ENCODE measurements at places on chromosomes 1 and 21.

- no peak for DNase-seq
These were observed 19.2 kb upstream of the RGS8 start for GRCh38 chr1:182703539-182703938.

- DNase-seq: no peak
These were observed 87.7 kb upstream of the COL6A1 start for GRCh38 chr21:45893740-45894449.

GRCh38 chr1:68346188-68346808, 103.5 kb downstream of the RPE65 start:
- no peak for DNase-seq

- DNase-seq: peak; percentile 22
These were observed 3.0 kb upstream of the SDE2 start for GRCh38 chr1:226001963-226002666.

- no peak for DNase-seq
These were observed 12.0 kb upstream of the FMO2 start for GRCh38 chr1:171173069-171173468.

DNA sequence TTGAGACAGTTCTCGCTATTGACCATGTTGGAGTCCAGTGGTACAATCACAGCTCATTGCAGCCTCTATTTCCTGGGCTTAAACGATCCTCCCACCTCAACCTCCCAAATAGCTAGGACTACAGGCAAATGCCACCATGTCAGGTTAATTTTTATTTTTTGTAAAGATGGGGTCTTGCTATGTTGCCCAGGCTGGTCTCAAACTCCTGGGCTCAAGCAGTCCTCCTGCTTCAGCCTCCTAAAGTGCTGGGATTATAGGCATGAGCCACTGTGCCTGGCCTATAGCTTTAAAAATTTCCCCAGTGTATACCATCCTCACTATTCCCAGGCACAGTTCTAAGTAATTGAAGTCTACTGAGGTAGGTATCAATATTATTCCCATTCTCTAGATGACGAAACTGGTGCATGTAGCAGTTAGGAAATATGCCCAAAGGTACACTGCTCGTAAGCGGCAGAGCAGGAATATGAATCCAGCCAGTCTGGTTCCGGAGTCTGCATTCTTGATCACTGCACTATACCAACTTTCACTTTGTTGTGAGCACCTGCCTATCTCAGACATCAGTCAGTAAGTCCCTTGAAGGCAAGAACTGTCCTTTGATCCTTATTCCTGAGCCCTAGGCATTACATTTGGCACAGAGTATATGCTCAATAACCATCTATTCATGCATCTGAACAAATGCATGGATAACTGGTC, 11.5 kb upstream of the SRP9 start:
- no peak for DNase-seq

DNA sequence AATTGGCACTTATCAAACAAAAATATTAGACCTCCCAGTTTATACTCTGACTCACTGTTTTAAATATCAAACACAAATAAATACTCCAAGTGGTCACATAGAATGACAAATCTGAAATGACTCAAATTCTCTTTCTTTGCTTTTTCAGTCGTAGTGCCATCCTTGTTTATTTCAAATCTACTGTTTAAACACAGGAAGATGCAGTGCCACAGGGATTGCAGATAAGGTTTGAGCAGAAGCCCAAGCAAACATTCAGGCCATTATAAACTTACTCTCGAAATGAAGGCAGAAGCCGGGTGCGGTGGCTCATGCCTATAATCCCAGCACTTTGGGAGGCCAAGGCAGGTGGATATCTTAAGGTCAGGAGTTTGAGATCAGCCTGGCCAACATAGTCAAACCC, 255.4 kb upstream of the PLXNA2 start:
- no peak for DNase-seq

- DNase-seq: no peak
These were observed 4.9 kb upstream of the BEST4 start for GRCh38 chr1:44792736-44793502.

DNA sequence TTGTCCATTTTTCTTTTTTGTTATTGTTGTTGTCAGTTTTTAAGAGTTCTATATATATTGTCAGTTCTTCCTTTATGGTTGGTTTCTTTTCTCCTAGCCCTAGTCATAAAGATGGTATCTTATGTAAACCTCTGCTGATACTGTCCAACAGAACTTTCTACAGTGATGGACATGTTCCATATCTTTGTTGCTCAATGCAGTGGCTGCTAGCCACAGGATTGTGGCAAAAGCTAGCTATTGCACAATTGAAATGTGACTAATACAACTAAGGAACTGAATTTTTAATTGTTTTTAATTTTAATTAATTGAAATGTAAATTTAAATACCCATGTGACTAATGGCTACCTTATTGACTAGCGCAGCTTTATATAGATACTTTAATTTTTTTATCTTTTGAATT, 411.8 kb upstream of the PTBP2 start:
- DNase-seq: no peak

GRCh38 chr1:21280011-21280471, 10.2 kb downstream of the ECE1 start:
- no peak for DNase-seq

- DNase-seq: no peak
These were observed 71.4 kb upstream of the FAM20B start for GRCh38 chr1:178954325-178954690.

GRCh38 chr1:82318265-82318664, 517.5 kb downstream of the ADGRL2 start:
- no peak for DNase-seq

- DNase-seq: no peak
These were observed 140.0 kb downstream of the FCRL5 start for GRCh38 chr1:157412308-157412707.

GRCh38 chr1:236137285-236137852, 5.0 kb upstream of the GPR137B start:
- no peak for DNase-seq

- DNase-seq: no peak
These were observed 2.6 kb upstream of the MAPKAPK2 start for GRCh38 chr1:206682111-206682510.

GRCh38 chr1:64963466-64963865, 2.9 kb downstream of the JAK1 start:
- no peak for DNase-seq

DNA sequence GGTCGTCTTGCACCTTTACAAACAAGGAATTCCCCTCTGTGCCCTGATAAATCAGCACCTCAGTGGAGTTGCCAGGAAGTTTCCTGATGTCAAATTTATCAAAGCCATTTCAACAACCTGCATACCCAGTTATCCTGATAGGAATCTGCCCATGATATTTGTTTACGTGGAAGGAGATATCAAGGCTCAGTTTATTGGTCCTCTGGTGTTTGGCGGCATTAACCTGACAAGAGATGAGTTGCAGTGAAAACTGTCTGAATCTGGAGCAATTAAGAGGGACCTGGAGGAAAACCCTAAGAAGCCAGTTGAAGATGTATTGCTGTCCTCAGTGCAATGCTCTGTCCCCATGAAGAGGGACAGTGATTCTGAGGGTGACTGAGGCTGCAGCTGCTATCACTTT, 38.3 kb downstream of the ZFYVE9 start:
- no peak for DNase-seq

DNA sequence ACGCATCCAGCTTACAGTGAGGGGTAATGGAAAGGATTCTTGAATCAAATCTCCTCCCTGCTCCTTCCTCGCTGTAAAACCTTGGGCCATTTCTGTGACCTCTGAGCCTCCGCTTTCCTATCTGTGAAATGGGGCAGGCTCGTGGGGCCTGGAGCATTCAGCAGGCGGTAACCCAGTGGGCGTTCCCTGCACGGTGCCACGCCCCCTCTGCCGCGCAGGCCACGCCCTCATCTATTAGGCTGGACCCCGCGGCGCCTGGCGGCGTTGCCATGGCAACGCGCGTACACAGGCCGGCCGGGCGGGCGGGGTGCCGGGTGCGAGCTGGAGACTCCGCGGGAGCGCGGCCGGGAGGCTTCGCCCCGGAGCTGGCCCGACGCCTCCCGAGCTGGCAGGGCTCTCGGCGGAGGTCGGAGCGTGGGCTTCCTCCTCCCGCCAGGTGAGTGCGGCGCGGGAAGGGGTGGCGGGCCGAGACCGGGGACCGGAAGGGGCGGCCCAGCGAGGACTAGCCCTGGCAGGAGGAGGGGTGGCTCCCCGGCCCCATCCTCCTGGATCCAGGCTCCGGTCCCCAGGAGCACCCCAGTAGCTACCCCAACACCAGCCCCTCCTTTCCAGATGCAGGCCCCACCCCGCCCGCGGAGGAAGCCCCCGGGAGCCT, at the start of gene FHAD1:
Gene FHAD1 (plus strand): TSS at position 264 of the 655 bp plus-strand sequence. CDS start 4,562 bp downstream, outside the sequence.
- DNase-seq: peak; percentile 30

- peak; percentile 34 for DNase-seq
These were observed 37.3 kb downstream of the IFNAR1 start for GRCh38 chr21:33362044-33362555.

DNA sequence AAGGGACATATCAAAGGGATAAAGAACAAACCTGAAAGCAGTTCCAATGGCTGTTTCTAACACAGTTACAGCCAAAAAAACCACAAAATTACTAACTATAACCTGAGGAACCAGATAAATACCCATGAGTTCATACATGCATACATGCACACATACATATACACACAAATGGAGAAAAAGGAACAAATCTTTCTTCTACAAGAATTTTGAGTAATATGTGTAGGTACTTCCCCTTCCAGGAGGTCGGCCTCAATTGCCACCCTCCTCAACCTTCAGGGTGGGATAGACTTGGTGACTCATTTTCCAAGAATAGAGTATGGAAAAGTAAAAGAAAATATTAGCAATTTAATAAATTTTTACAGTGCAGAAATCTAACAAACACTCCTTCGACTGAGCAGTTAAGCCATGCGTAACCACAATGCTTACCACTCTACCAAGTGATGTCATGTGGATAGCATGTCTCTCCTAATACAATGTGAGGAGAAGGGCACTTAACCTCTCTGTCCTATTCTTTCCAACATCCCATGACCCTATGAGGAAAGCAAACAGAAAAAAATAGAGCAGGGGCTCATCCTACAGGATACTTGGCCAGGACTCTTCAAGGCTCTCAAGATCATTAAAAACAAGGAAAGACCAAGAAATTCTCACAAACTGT, 243.0 kb upstream of the RUNX1 start:
- no peak for DNase-seq

GRCh38 chr1:173666646-173667045, 3.0 kb downstream of the ANKRD45 start:
- DNase-seq: no peak

DNA sequence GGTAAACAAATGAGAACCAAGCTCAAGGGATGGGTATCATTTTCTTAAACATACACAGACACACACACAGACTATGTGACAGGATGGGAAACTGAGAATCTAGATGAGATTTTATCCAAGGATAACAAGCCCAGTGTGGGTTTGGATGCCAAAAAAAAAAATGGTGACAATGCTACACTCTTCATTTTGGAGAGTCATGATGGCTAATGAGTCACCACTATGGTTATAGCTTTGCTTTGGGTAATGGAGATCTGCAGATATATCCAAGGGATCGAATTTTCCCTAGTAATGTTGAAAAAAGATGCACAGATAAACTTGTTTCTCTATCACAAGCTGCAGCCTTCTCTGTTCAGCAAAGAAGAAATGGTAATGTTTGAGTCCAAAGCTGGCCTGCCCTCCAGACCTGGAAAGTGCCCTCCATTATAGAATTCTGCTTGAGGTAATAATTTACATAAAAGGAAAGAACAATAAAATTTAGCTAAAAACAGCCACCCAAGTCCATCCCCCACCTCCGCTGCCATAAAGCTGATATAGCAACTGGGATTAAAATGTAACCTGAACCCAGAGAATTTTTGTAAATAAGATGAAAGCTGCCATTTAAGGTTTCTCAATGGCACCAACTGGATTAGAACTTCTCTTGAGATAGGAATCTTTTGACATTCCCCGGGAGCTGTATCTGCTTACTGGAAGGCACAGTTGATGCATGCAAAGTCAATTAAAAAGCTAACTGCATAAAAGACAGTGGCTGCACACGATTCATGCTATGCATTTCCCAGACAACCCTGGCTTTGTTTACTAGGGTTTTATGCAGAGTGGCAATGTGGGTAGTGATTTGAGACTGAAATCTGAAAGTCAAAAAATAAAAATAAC, 395.2 kb upstream of the LYPLAL1 start:
- DNase-seq: no peak

DNA sequence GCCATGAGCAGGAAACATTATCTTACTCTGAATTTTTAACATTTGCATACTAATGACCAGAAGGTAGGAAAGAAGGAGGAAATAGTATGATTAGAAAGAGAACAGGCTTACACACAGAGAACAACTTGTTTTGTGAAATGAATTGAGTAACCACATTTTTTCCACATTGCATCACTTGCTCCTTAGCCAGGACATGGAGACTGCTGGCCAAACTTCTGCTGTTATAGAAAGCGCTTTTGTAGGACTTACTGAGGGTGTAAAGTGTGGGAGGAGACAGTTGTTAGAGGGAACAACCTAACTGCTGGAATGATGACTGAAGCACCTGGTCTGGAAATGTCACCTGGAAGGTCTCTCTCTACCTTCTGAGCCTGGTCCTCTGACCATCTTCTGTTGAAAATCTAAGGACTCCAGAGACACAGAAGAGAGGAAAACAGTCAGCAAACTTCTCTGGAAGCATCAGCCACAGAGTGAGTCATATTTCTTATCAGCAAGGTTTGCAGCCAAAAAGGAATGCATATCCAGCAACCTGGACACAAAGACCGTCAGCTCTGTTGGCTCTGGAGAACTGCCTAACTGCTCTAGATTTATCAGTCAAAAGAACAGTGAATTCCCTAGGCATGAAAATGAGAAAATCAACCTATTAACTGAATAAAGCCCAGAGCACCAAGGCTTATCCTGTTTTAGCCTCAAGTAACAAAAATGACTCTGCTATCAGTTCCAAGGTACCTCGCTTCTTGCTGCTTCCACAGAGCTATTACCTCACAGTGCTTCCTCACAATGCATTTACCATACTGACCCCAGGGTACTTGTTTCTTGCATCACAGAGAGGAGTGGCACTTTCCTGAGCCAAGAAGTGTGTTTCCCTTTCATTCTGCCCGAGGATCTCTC, 88.0 kb upstream of the SLFNL1 start:
- no peak for DNase-seq

DNA sequence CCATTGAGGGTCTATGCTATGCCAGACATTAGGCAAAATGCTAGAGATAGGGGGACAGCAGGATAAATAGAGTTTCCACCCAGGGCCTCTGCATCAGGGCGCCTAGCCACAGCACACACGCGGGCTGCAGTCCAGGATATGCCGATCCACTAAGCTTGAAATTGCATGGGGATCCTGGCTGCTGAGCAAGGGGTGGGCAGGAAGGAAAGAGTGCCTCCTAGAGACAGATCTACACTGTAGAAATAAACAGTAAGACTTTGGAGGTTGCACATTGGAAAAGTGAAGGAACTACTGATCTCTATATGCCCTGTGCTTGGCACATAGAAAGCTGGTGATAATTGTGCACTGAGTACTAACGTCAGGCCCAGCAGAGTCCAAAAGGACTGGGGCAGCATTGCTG, 411.1 kb downstream of the PRDM2 start:
- DNase-seq: no peak

GRCh38 chr1:241985787-241986186, 13.1 kb downstream of the MAP1LC3C start:
- no peak for DNase-seq

DNA sequence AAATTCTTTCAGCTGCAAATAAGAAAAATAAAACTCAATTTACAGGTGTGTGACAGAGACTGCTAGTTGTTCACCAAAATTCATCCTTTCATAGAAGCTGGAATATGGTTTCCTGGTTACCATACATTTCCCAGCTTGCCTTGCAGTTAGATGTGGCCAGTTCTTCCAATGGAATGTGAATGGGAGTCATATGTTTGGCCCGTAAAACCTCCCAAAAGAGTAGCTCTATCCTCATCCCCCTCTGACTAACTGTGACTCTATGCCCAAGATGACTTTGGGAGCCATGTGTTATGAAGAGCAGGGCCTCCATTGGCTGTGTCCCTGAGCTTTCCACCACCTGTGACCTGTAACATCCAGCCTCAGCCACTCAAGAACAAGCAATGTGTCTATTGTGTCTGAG, 90.6 kb upstream of the NGF start:
- no peak for DNase-seq
